CD14-positive monocyte (primary cell): ENCODE measurements at places on chromosomes 4 and X.
A peak's percentile ranks its signal among the peaks of the same experiment; 100 is the strongest.

- no peak for DNase-seq
These were observed 662.0 kb upstream of the CPEB2 start for GRCh38 chr4:14340321-14340720.

- DNase-seq = peak; percentile 25
These were observed 39.5 kb upstream of the CD40LG start for GRCh38 chrX:136608295-136608933.

DNA sequence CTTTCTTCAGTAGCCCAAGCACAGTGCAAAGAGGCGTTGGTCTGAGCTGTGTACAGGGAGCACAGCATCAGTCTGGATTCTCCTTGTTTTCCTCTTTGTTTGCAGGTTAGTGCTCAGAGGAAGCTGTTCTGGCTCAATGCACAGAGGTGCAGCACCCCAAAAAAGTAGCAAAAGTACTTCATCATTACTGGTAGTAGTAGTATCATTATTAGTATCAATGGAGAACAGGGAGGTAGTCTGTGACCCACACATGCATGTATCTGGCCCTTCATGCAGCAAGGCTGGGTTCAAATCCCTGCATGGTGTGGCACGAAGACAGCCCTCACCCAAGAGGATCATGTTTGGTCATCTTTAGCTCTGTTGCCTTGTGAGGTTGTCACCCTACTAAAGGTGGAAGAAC is 68.7 kb downstream of the CXXC4 start:
- no peak for DNase-seq

DNA sequence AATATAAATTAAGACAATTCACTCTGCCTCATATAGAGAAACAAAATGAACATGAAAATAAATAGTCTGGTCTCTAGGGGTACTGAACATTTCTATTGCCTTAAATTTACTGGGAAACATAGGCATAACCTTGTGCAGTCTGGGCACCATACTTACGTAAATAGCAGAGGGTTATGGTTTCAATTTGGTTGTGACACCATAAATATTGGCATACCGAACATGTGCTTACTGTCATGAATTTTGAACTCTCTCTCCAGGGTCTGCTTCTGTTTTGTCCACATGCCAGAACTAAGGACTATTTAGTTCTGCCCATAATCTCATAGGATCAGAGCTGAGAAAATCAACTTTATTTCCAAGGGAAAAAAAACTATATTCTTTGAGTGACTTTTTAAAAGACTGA is 17.6 kb downstream of the PDGFC start:
- no peak for DNase-seq

DNA sequence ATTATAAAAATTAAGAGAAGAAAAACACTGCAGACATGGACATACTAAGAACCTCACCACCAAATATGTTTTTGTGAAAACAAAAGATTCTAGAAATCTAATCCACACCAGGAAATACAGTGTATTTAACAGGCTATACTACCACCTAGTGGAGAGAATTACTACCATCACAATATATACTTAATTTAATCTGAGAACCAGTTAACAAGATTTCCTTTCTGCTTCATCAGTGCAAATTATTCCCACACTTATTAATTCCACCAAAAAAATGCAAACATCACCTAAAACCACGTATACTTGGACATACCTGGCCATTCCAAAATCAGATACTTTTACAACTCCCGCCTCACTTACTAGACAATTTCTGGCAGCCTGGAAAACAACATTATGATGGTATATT is 7.0 kb upstream of the TXK start:
- DNase-seq = no peak
